ENCODE measurements at places on chromosomes 12 and 14. TPM values are rescaled to one million over a fixed set of nuclear protein-coding genes. Genes with fewer than 3 reads are reported as not detected.

DNA sequence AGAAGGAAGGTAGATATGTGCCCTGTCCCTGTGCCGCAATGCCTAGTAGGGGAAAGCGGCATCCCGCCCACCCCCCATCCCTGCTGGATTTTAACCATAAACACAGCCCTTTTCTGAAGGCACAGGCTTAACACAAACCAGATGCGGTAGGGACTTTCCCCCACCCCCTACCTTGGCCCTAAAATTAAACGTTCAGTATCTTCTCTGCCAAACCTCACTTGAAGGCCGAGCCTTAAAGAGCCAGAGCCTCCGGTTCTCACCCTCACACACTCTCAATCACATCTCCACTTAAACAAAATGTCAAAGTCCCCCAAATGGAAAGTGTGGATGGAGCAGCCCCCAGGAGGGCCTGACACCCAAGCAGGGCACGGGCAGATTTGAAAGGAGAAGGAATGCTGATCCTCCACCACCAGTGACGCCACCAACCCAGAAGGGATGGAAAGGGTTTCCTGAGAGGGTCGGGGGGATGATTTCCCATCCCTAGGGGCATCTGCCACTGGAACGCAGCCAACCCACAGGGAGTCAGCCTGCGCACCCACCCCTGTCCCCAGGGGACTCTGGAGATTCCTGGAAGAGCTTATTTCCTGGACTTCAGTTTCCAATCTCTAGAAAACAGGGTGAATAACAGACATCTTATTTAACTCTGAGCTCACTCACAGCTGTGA is 26.4 kb downstream of the ACTN1 start:
- H3K27ac ChIP-seq: peak overlapping the region; percentile 76
- peak; percentile 94 for DNase-seq
- no peaks in the 10 kb centered on the region for H3K27me3 ChIP-seq
- peaks cover 32% of the 10 kb centered on the region for H3K36me3 ChIP-seq

GRCh38 chr12:2982361-2982760 is 23.2 kb downstream of the TEAD4 start:
- no peaks in the 10 kb centered on the region for H3K27me3 ChIP-seq
- no peak overlapping the region for H3K27ac ChIP-seq

DNA sequence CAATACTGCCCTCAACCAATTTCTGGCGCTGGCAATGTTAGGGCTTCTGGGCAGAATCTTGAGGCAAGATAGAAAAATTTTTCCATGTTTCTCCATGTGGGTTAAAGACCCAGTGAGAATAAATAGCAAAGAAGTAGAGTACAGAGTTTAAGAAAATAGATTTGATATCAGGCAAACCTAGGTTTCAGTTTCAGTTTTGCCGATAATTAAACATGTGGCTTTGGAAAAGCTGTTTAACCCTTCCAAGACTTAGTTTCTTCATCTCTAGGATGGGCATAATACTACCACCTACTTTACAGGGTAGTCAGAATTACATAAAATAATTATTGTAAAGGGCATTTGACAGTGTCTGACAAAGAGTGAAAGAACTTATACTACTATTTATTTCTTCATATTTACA is 360.4 kb downstream of the PCNX1 start:
- no peaks in the 10 kb centered on the region for H3K36me3 ChIP-seq
- no peak overlapping the region for H3K27ac ChIP-seq
- H3K4me3 ChIP-seq: no peak overlapping the region
- H3K27me3 ChIP-seq: no peaks in the 10 kb centered on the region

DNA sequence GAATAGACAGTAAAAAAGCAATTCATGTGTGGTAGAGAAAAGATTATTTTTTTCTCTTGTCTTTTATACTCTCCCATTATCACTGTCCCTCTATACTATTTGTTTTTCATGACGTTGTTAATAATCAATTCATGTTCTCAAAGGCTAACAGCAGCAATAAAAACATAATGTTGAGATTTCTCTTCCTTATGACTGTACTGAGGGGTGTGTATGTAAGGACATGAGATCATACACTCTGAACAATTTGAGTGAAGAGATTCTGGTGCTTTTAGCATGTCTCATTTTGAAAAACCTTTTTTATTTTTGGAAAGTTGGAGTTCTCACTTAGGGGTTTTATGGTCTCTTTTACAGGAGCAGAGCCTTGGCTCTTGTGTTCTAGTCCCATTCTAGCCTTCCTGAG is 3.8 kb upstream of the TSPAN8 start:
- H3K36me3 ChIP-seq: no peaks in the 10 kb centered on the region
- H3K27ac ChIP-seq: no peak overlapping the region
- no peaks in the 10 kb centered on the region for H3K27me3 ChIP-seq
- DNase-seq: no peak
- no peaks in the 10 kb centered on the region for H3K4me1 ChIP-seq
- no peak overlapping the region for H3K4me3 ChIP-seq

GRCh38 chr12:124334976-124335375 is 40.1 kb downstream of the RFLNA start:
- H3K4me1 ChIP-seq: no peaks in the 10 kb centered on the region
- no peak overlapping the region for H3K4me3 ChIP-seq
- DNase-seq: no peak
- no peak overlapping the region for H3K27ac ChIP-seq

DNA sequence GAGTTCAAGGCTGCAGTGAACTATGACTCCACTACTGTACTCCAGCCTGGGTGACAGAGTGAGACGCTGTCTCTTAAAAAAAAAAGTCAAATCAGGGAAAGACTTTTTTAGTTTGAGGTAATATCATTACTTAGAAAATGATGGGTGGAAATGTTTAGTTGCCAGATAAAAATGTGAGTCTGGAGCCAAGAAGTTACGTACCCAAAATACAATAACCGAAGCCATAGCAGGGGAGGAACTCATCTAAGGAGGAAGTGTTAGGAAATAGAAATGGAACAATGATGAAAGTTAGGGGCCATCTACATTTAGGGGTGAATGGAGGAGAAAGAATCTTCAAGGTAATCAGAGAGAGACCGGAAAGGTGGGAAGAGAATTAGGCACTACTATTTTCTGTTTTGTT is 98.8 kb downstream of the DACT1 start:
- no peak for DNase-seq
- no peaks in the 10 kb centered on the region for H3K36me3 ChIP-seq
- peaks cover 9% of the 10 kb centered on the region for H3K27me3 ChIP-seq
- H3K4me3 ChIP-seq: no peak overlapping the region

- DNase-seq: no peak
- no peaks in the 10 kb centered on the region for H3K4me1 ChIP-seq
- no peak overlapping the region for H3K4me3 ChIP-seq
- peaks cover 40% of the 10 kb centered on the region for H3K36me3 ChIP-seq
- H3K27ac ChIP-seq: no peak overlapping the region
These were observed 9.7 kb upstream of the CFAP251 start for GRCh38 chr12:121908702-121909101.

- peaks cover 12% of the 10 kb centered on the region for H3K4me1 ChIP-seq
- no peak overlapping the region for H3K4me3 ChIP-seq
- peak; percentile 94 for DNase-seq
These were observed 88.4 kb downstream of the BBS10 start for GRCh38 chr12:76259660-76260389.

DNA sequence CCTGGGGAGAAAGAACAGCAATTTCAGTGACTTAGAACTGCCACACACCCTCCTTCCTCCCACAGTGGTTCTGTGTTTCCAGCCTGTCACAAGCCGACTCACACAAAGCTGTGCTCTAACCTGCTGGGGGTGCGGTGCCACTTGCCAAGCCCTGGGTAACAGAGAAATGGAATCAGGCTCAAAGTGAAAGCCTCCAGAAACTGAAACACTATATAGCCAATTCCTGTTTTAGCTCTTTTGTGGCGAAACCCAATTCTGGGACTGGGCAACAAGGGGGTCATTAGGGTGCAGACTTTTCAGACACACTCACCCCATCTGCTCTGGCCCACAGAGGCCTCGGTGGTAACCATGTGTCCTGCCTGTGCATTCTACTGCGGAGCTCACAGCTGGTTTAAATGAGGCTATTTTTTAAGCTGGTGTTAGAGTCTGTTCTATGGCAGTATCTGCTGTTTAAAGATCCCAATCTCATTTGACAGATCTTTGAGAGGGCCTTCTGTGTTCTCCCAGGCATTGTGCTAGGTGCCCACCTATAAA is 15.2 kb upstream of the ACTR6 start:
- no peak overlapping the region for H3K27ac ChIP-seq
- no peak for DNase-seq
- H3K4me1 ChIP-seq: peaks cover 6% of the 10 kb centered on the region
- H3K36me3 ChIP-seq: no peaks in the 10 kb centered on the region
- H3K27me3 ChIP-seq: no peaks in the 10 kb centered on the region

DNA sequence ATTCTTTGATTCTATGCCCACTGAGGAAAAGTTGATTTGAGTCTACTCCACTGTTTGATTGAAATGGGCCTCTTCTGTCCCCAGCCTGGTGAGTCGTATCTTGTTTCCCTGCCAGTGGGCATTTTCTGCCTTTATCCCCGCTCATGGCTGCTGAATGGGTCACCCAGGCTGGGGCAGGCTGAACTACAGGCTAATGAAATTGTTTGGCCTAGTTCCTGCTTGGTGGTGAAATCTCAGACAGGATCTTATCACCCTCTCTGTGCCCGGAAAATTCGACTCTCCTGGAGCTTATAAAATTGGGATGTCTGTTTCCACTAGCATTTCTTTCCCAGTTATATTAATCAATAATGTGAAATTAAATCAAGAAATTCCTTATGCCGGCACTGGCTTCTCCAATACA is 65.0 kb downstream of the CHST11 start:
- DNase-seq: peak; percentile 17
- H3K4me1 ChIP-seq: no peaks in the 10 kb centered on the region
- H3K4me3 ChIP-seq: no peak overlapping the region

DNA sequence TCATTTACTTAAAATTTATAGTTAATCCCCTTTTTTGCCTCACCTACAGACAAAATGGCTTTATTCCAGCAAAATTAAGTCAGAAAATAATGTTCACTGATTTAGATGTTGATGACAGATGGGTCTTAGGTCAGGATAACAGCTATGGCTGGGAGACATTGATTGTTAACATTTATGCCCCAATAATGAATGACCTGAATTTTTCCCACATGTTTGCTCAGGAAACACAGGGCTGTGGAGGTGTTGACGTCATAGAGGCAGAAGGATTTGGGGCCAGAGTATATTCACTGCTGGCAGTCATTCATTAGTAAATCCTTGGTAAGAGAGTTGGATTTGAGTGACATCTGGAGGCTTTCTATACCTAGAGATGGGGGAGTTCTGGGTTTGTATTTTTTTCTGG is 121.3 kb downstream of the PDE3A start:
- no peak overlapping the region for H3K27ac ChIP-seq
- no peaks in the 10 kb centered on the region for H3K36me3 ChIP-seq
- peak; percentile 36 for DNase-seq
- H3K4me1 ChIP-seq: peaks cover 17% of the 10 kb centered on the region
- no peaks in the 10 kb centered on the region for H3K27me3 ChIP-seq
- H3K4me3 ChIP-seq: no peak overlapping the region

- H3K4me1 ChIP-seq: no peaks in the 10 kb centered on the region
- H3K27ac ChIP-seq: no peak overlapping the region
- H3K4me3 ChIP-seq: no peak overlapping the region
- peak; percentile 4 for DNase-seq
These were observed 96.2 kb upstream of the FGD4 start for GRCh38 chr12:32303174-32303549.

DNA sequence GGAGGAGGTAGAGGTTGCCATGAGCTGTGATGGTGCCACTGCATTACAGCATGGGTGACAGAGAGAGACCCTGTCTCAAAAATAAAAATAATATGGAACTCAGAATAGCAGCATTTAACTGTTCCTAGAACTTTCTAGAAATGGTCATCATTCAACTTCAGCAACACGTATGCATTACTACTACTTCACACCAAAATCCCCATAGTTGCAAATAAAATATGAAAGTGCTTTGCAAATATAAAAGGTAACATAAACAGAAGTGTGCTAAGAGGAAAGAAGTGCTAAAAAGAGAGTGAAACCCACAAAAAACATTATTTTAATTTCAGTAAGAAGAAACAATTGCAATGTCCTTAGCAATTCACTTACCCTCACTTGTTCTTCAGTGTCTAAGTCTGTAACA is 169.7 kb upstream of the NUDT4 start:
- H3K27ac ChIP-seq: no peak overlapping the region
- 0 out of 2 replicates have a peak, but pooled peaks cover 1% of the 10 kb centered on the region for H3K4me1 ChIP-seq
- no peak for DNase-seq
- H3K27me3 ChIP-seq: no peaks in the 10 kb centered on the region

- peaks cover 19% of the 10 kb centered on the region for H3K36me3 ChIP-seq
- peaks cover 17% of the 10 kb centered on the region for H3K4me1 ChIP-seq
- no peak for DNase-seq
- no peaks in the 10 kb centered on the region for H3K27me3 ChIP-seq
These were observed 4.8 kb downstream of the DGKA start for GRCh38 chr12:55935738-55936151.

DNA sequence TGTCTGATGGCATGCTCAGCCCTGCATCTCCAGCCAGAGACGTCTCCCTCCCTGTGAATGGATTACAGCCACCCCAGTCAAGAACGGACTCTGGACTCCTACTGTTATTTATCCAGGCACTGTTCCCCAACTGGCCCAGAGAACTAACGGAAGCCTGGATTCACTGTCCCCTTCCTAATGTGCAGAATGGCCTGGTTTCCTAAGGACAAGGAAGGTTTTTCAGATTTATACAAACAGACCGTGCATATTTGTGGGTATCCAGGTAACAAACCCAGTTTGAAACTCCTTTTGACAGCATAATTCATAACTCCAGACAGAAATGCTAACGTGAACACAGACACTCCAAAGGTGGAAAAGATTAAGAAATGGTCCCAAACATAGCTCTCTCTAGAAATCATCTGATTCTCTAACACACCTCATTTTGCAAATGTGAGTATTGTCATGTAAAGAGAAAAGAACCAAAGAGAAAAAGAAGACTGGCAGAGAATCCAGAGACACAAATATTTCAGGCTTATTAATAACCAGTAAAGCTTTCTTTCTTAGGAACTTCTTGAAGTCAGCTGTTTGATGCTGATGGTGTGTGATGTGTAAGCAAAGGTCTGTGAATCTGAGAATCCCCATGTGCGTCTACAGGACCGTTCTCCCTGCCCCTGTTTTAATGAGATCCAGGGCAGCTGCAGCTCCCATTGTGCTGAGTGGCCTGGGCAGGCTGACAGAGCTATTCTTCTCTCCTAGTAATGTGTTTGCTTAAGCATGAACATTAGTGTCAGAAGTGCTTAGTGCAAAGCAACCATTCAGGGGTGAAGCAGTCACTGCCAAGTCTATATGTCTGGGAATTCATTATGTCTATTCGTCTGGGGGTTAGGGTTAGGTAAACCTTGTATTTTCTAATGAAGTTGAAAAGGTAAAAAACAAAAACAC is 86.8 kb upstream of the HIF1A start:
- H3K4me1 ChIP-seq: peaks cover 28% of the 10 kb centered on the region
- DNase-seq: peak; percentile 52
- H3K4me3 ChIP-seq: no peak overlapping the region
- peak overlapping the region; percentile 85 for H3K27ac ChIP-seq
- no peaks in the 10 kb centered on the region for H3K36me3 ChIP-seq
- H3K27me3 ChIP-seq: no peaks in the 10 kb centered on the region

Gene BIN2
- total RNA-seq: not detected

Gene RBP5
- not detected for total RNA-seq

Gene CNTN1
- total RNA-seq: 0.18 TPM

Gene GPRC5A
- 49.7 TPM for total RNA-seq

Measured in IMR-90 (cell line).